Adrenal gland (tissue), 19 donors: ENCODE measurements at places on chromosomes 13 and 19. TPM values are rescaled to one million over a fixed set of nuclear protein-coding genes. Genes with fewer than 3 reads are reported as not detected.

DNA sequence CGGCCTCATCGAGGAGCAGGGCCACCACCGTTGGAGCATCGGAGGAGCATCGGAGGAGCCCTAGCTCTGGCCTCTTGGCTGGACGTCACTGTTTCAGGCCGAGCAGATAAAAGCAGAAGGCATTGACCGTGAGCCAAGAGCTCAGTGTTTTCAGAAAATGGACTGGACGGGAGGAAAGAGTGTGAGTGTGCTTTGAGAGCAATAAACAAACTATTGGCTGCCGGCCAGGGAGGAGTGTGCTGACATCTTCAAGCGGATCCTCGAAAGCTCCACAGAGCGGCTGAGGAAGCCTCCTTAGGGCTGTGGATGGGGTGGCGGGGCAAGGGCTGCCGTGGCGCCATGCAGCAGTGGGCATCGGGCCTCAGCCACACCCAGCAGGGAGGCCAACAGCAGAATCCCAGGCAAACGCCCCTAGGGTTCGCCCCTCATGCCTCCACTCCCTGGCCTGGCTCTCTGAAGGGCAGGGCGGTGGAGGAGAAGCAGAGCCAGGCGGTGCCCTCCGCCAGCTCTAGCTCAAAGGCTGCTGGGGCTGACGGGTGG lies 41.8 kb downstream of the IRS2 start:
- peak; percentile 91 for DNase-seq

CRB3 gene
- 1.4 TPM for polyA plus RNA-seq

GRCh38 chr13:96993634-96994016 lies 651 bp downstream of the OXGR1 start:
- DNase-seq = no peak

- peak; percentile 72 for DNase-seq
These were observed 575 bp downstream of the CARM1 start for GRCh38 chr19:10871711-10872545.

DNA sequence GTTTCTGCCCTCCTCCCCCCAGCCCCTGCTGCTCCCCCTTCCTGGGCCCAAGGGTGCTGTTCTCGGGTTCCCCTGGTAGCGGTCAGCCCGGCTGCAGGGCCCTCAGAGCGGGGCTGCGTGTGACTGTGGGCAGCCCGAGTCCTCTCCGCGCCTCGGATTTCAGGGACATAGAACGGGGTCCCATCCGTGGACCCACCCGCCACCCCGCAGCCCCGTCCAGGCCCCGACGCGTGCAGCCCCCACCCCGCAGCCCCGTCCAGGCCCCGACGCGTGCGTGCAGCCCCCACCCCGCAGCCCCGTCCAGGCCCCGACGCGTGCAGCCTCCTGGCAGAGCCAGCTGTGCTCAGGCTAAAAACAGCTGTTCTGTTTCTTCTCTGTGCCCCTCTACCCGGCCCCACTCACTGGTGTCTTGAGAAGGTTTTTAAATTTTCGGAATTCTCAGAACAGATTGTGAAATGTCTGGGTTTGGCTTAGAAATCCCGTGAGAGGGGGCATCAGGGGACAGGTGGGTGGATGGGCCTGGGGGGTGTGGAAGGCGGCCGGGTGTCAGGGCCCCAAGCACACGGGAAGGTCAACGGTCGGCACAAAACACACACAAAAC lies 5.5 kb upstream of the PRTN3 start:
- no peak for DNase-seq

DNA sequence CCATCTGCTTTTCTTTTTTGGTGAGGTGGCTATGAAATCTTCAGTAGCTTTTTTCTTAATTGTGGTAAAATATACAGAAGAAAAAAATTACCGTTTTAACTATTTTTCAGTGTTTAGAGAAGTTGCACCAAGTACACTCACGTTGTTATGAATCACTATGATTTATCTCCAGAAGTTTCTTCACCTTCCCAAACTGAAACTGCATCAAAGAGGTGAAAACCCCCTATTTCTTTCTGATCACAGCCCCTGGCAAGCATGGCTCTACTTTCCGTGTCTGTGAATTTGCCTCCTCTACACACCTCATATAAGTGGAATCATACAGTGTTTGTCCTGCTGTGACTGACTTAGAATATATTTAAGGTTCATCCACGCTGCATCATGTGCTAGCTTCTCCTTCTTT lies 15.6 kb upstream of the SIGLEC10 start:
- DNase-seq = no peak

DNA sequence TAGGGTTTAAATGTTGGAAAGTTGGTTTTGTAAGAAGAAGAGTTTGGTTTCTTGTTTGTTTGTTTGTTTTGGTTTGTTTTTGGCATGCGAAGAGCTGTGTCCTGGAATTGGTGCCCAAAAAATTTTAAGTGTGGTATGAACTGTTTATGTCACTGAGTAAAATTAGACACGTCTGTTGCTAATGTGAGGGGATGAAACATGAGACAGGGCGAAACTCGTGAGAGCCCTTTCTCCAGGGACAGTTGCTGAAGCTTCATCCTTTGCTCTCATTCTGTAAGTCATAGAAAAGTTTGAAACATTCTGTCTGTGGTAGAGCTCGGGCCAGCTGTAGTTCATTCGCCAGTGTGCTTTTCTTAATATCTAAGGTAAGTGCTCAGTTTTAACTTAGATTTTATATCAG lies at the start of gene SGCG:
SGCG (plus strand) TSS at position 269 of the 400 bp plus-strand sequence. CDS start 22,716 bp downstream, outside the sequence.
- no peak for DNase-seq

MAP4K1 gene
- polyA plus RNA-seq = 12.5 TPM

CATSPERD gene
- not detected for polyA plus RNA-seq

ENOX1 gene
- 1.6 TPM for polyA plus RNA-seq

- DNase-seq = no peak
These were observed 223.6 kb downstream of the RGCC start for GRCh38 chr13:41680900-41681299.

GRCh38 chr13:72757792-72758535 lies 23.7 kb downstream of the DIS3 start:
- no peak for DNase-seq

GRCh38 chr19:12187625-12188024 lies 24.7 kb downstream of the ZNF136 start:
- DNase-seq = no peak

CKM gene
- polyA plus RNA-seq = not detected

GSX1 gene
- not detected for polyA plus RNA-seq

URI1 gene
- 23.2 TPM for polyA plus RNA-seq

ZSWIM4 gene
- 3.2 TPM for polyA plus RNA-seq

LYPD3 gene
- polyA plus RNA-seq = 0.73 TPM

GRCh38 chr13:40434516-40435397 lies 231.7 kb downstream of the FOXO1 start:
- DNase-seq = no peak

GRCh38 chr13:113907635-113908617 lies 44.0 kb upstream of the GAS6 start:
- DNase-seq = peak; percentile 16

- DNase-seq = no peak
These were observed 27.6 kb downstream of the DNAJC3 start for GRCh38 chr13:95704510-95704909.

TEKTIP1 gene
- polyA plus RNA-seq = 3.5 TPM

DNA sequence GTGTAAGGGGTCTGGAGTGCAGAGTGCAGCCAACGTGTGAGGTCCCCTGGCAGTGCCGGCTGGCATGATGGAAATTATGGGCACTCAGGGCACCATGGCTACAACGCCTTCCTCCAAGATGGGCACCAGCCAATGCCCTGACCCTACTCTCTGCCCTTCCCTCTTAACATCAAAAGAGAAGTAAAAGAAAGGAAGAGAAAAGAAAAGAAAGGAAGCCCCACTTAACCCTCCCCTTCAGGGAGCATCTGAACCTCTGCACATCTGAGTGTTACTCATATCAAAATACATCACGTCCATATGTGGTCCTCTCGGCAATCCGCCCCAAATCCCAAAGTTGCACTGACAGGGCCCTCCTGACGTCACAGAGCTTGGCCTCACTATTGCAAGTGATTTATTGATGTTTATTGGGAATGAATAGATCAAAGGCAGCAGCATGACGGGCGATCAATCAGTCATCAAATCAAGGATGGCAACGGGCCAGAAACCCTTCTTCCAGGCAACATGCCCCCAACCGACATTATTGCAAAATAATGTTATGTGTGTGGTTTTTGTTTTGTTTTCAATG lies 1.3 kb downstream of the TSHZ3 start:
- no peak for DNase-seq

- no peak for DNase-seq
These were observed 977.6 kb downstream of the SLITRK5 start for GRCh38 chr13:88648598-88649373.

GRCh38 chr13:79679334-79679733 lies 198.4 kb downstream of the NDFIP2 start:
- peak; percentile 90 for DNase-seq

- DNase-seq = no peak
These were observed 6.8 kb downstream of the NAPA start for GRCh38 chr19:47507924-47508553.

ATP7B gene
- polyA plus RNA-seq = 0.80 TPM

DNA sequence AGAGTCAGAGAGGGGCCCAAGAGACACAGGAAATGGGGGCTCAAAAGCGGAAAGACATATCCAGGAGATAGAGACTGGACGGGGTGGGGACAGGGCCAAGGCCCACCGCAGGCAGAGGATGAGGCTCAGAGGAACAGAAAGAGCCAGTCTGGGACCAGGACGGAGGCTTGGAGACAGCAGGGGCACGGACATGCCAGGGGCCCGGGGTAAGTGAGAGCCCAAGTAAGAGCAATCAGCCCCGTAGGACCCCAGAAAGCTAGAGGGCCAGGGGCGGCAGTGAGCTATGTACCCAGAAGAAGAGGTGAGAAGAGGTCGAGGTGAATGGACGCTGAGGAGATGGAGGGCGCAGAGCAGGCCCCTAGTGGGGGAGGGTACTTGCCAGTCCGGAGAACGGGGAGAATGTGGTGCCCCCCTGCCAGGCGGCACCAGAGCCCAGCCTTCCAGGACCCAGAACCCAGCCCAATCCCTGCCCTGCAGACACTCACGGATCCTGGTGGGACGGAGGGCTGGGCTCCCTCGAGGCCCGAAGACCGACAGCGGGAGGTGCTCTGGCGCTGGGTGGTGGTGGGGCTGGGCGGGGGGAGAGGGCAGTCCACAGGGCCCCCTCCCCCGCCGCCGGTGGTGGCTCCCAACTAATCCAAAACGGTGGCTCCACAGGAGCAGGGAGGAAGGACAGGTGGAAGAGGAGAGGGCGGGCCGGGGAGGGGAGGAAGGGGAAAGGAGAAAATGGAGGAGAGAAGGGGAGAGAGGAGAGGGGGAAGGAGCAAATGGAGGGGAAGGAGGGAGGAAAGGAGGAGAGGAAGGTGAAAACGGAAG lies 1.0 kb downstream of the GRIK5 start:
- no peak for DNase-seq

DNA sequence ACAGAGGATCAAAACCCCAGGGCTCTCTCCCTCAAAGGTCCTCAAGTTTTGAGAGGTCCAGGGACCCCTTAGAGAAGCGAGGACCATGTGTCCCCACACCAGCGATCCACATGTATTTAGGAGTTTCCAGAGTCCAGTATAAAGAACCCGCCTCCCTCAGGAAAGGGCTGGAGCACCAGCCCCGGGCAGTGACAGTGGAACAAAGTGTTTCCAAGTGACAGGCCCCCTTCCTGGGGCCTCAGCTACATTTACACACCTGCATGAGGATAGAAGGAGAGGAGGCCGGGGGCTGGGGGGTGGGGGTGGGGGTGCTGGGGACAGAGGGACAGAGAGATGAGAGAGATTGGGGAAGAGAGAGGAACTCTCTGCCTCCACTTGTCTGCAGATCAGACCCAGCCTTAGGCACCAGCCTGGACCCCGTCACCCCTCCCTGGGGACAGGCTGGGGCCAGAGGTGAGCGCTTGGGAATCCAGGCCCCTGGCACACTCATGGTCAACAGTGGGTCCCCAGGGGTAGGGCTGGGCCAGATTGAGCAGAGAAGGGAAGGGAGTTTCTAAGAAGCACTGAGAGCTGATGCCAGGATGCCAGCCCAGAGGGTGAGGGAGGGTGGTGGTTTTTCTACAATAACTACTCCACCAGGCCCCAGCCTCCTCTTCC lies 802 bp downstream of the BCAM start:
- no peak for DNase-seq

DNA sequence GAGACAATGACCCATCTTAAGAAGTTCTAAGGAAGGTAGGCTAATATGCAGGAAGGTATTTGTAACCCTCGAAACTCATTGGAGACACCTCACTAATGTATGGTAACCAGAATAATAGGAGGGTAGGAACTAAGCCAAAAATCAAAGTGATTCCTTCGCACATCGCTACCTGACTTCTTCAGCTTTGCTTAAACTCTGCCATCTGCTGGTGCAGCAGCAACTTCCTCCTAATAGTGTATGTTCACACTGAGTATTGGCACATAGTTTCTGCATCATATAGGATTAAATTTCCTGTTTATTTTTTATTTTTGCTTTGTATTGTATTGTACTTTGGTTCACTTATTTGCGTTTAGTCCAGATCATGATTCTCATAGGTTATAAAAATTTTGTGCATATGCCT lies 676.2 kb downstream of the GPC5 start:
- peak; percentile 7 for DNase-seq

DNA sequence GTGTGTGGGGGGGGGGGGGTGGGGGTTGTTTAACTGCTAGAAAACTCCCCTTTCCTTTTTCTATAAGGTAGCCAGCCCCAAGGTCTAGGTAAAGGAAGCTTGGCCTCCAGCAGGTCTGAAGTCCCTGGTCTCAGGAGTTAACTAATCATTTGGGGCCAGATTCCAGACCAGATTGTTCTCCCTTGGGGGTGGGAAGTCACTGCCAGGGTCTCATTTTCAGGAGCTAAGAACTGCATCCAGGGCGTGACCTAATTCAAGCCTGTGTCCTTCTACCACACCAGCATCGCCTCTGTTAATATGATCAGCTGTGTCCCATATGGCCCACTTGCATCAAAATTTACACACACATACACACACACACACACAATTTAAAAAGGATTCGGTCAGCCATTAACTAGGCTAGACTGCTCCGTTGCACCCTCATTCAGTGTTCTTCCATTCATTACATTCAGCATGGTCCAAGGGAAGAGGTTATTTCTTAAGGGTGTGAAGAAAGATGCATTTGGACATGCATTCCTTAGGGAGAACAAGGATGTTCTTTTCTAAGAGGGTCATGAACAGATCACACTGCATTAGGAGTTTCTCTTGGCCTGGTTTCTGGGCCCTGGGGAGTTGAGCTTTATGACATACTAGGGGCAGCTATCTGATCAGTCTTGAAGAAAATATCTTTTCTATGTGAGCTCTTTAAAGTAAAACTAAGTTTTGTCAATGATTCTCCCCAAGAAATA lies 91.0 kb downstream of the FGF14 start:
- peak; percentile 2 for DNase-seq

DNA sequence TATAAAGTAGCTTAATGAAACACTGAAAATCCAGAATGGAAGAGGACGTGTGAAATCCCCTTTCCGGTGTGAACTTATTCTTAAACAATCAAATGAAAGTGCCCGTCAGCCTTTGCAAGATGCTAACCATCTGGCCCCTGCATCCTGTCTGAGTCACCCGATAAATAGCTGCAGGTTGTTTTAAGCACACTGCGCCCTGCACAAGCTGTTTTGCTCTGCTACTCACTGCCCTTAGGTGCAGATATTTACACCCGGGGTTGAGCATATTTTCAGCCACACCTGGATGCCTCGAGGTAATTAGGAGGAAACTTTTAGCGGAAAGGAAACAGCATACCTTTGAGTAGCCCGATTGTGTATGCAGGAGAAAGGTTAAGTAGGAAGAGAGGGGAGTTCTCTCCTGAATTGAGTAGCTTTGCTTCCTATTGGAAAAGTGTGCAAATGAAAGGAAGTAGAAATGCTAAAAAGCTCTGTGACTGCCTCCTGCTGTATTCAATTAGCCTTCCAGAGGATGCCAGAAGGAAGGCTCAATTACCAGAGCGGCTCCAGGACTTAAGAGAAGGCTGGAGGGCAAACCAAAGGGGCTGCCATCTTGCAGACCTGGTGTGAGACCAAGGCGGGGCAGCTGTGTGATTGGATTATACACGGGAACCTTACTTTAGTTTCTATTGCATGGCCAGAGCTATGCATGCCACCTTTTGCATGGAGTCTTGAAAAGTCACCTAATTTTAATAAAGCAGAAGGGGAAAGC lies 42.5 kb downstream of the IRS2 start:
- peak; percentile 65 for DNase-seq
